Activated B cell treated with CpG ODN at 0.5 μM for 24 hours (primary cell): ENCODE measurements at places on chromosomes 4 and X.

GRCh38 chrX:117538178-117539089, 578.2 kb downstream of the KLHL13 start:
- DNase-seq: no peak

GRCh38 chr4:129614611-129615010, 518.7 kb downstream of the C4orf33 start:
- no peak for DNase-seq

DNA sequence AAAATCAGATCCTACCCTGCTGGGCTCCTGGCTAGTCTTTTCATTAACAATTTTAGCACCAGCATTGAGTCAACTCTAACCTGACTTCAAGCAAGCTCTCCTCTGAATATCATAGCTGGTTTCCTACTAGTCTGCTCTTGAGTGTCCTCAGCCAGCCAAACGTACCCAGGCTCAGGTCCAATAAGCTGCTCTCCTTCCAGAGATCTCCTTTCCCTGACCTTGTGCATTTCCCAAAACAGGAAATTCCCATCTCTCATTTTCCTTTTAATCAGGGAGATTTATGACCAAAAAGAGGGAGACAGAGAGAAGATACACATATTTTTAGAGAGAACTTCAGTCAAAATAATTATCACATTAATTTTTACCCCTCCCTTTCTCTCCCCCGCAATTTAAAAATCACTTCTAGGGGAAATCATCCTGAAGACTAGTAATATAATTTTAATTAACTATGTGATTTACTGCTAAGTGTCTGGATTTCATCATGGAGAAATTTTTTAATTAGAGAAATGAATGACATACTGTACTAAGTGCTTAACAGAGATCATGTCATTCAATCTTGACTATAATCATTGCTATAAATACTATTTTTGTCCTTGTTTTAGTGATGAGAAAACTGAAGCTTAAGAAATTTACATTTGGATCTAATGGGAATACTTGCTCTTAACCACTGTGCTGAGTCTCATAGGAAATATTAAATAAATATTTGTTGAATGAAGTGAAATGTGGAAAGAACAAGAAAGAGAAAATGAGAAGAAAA, 421.7 kb upstream of the INTU start:
- no peak for DNase-seq

DNA sequence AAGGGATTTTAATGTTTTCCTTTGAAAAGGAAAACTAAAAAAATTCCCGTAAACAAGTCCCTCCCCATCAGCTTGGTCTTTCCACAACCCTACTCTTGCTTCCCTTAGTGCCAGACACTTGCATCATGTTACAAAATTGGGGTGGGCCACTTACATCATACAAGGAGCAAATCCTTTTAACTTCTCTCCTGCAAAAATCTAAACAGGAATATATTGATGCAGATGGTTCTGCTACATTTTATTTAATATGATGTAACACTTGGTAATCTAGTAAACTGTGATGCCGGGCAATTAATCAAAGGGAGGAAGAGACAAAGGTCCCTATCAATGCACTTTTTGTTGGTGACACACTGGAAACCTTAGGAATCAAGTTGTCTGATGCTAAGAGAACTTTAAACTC, 125.3 kb downstream of the UBE2K start:
- DNase-seq: no peak

GRCh38 chr4:151408380-151408629, 671 bp upstream of the FHIP1A start:
- no peak for DNase-seq

GRCh38 chr4:182205306-182205705, 37.9 kb upstream of the TENM3 start:
- no peak for DNase-seq

GRCh38 chrX:5632061-5632614, 596.5 kb downstream of the NLGN4X start:
- no peak for DNase-seq

- DNase-seq: no peak
Measured at GRCh38 chr4:2166253-2166652, 75.7 kb downstream of the HAUS3 start.

- no peak for DNase-seq
Measured at GRCh38 chrX:12441381-12442128, 303.3 kb downstream of the FRMPD4 start.

GRCh38 chr4:184775854-184776555, 42.1 kb upstream of the CENPU start:
- no peak for DNase-seq
